ENCODE measurements at places on chromosomes 3 and 15.

GRCh38 chr3:67450153-67450552 lies 204.3 kb downstream of the SUCLG2 start:
- no peak for DNase-seq

GRCh38 chr3:162022911-162023310 lies 526.3 kb downstream of the OTOL1 start:
- DNase-seq, result no peak

GRCh38 chr3:172148241-172148640 lies 108.9 kb downstream of the FNDC3B start:
- no peak for DNase-seq

DNA sequence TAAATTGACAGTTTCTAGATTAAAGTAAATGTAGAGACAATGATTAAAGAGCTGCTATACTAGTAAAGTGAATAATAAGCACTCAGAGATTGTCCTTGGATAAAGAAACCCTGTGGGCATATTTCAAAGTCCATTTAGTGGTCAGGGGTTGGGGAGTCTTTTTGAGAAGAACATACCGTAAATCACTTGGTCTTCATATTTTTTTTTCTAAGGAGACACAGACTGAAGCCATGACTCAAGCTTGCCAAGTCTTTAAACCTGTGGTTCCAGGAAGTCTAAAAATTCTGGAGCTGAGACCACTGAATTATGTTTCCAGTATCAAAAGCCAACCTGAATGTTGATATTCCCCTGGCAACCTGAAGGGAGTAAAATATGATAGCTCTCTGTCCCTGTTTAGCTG lies 171.0 kb downstream of the TPRG1 start:
- DNase-seq, result no peak

DNA sequence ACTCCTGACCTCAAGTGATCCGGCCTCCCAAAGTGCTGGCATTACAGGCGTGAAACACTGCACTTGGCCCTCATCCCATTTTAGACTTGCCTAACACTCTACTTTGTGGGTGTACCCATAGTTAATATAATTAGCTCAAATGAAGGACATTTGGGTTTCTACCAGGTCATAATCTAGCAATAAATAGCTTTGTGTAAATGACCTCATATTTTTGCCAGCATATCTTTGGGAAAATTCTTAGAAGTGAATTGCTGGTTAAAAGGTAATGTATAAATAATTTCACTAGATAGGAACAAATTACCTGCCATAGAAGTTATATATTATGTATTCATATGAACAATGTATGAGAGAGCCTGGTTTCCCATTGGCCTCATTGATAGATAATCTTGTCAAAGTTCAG lies 206.0 kb downstream of the DIPK2A start:
- DNase-seq, result no peak

GRCh38 chr3:143786219-143787191 lies 61.8 kb downstream of the SLC9A9 start:
- no peak for DNase-seq

DNA sequence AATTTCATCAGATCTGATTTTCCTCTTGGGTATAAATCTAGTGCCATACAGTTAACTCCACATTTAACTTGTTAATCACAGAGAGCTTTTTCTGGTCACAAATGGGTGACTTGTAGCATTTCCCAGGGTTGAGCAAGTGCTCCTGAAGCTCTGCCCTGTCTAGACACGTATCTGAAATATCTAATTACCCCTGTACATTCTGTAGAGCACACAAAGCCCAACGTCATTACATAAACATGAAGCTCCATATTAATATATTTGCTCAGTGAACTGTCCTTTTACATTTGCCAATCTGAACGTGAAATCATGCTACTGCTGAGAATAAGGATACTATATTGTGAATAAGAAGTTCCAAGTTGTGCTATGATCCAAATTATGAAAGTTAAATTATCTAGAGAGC lies 49.0 kb downstream of the THBS1 start:
- DNase-seq, result peak; percentile 77

DNA sequence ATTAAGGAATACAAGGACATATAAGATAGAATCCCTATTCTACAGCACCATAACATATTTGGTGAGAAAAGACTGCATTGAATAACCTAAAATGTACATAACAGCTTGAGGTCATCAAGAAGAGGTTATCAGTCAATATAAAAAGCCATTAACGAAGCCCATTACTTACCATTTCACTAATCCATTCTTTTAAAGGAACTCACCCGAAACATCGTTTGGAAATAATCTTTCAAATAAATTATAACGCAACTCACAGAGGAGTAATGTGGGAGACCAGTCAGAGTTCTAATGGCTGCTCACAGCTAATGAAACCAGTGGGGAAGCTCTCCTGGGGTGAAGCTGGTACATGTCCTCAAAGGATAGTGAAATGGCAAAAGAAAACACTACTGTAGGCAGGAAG lies 188.4 kb downstream of the TBC1D5 start:
- DNase-seq, result no peak

- DNase-seq, result no peak
These were observed 80.3 kb downstream of the PEX5L start for GRCh38 chr3:179956416-179956830.

- DNase-seq, result peak; percentile 99
These were observed at the start of gene NCK1 for GRCh38 chr3:136861890-136862616. TSS of gene NCK1 (plus strand) at chr3:136862208. CDS start at chr3:136928002, 65,794 bp downstream.

DNA sequence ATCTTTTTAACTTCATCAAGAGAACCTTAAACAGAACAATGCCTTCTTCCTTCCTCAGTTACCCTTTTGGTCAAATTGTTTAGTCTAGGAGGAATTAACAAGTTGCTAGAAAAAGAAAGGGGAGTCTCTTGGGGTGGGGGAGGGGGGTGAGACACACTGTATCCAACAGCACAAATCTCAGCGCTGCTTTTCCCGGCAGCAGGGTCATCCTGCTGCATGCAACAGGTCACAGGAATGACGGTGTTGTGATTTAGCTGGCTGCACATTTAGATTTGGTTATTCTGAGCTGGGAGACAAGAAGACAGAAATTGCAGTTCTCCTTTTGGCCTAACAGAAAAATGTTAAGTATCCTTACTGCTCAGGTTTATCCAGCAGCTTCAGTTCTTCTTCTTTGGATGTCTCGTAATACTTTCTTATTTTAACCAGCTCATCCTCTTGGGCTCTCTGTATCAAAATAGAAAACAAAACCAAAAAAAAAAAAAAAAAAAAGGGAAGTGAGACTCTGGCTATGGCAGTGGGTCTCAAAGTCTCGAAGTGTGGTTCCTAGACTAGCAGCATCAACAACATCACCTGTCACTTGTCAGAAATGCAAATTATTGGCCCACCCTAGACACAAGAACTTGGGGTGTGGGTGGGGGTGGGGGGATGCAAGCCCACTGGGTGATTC lies 190.5 kb downstream of the GREM1 start:
- DNase-seq, result no peak

- peak; percentile 46 for DNase-seq
These were observed 2.0 kb downstream of the MECOM start for GRCh38 chr3:169661361-169662131.

- DNase-seq, result peak; percentile 41
These were observed 77.2 kb downstream of the PPP2R3A start for GRCh38 chr3:136042608-136043221.

DNA sequence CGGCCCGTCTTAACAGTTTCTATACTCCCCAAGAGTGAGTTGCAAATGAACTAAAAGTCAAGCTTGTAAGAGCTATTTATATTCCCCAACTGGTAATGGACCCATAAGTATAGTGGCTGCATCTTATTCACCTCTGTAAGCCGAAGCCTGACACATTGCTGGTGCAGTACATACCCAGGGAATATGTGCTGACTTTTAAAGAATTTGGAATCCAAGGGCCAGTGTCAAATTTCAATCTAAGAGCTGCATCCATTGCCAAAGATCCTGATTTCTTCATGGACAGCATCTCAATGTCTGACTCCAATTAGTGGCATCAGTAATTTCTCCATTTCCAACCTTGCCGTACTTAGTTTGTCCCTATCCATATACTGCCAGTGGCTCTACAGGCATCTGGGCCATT lies 42.0 kb downstream of the FRMD4B start:
- DNase-seq, result no peak

DNA sequence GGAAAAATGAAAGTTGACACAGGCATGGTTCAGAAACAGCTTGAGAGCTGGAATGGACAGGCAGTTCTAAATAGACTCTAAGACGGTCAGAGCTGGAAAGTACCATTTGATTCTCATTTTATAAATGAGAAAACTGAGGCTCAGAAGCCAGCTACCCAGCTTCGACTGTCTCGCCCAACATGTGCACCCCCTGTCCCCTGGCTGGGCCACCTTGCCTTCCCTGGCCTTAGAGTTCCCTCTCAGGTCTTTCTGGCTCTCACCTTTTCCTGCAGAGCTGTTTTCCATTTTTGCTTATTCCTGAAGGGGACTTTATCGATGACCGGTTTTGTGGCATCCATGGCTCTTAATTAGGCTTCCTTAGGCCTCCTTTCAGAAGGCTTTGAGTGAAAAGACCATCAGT lies 17.3 kb upstream of the DOCK3 start:
- no peak for DNase-seq

GRCh38 chr3:71673486-71673885 lies 51.7 kb downstream of the EIF4E3 start:
- no peak for DNase-seq

- DNase-seq, result peak; percentile 59
These were observed 28.3 kb upstream of the MASP1 start for GRCh38 chr3:187319699-187320302.

DNA sequence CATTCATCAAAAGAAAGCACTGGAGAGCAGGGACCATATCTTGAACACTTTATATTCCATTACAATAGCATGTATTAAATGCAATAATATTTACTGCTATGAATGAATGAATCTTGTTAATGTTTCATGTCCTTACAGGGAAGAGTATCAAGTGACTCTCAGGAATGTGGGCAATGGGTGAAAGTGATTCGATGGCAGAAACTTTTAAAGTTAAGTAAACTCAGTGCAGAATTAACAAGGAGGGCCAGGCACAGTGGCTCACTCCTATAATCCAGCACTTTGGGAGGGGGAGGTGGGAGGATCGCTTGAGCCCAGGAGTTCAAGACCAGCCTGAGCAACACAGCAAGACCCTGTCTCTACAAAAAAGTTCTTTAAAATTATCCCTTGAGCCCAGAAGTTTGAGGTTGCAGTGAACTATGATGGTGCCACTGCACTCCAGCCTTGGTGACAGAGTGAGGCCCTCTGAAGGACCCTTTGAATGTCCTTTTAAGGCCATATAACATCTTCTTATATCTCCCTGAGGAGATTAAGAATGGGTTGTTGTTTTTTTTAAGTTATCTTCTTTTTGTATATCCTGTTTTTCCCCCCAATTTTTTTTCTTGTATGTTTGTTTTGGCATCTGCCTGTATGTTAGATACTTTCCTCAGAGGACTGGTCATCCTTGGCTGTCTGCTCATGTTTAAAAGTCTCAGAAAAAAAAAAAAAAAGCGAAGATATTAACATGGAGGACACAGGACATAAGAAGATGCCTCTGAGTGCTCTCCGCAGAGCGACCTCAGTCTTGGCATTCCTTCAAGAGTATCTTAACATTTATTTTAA lies 9.6 kb upstream of the FSIP1 start:
- no peak for DNase-seq

DNA sequence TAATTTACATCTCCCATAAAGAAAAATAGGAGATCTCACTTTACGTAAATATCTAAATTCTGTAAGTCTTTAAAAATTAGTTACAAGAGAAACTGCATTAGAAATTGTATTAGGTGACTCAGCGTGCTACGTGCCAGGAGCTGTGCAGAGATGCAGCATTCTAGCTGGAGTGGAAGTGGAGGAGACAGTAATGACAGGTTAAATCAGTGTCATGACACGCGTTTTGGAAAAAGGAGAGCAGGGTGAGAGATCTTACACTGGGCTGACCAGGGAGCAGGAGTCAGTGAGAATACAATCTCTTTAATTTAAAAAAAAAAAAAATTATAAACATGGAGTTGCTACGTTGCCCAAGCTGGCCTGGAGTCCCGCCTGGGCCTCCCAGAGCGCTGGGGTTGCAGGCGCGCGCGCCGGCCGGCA lies 635 bp downstream of the TUBGCP5 start:
- peak; percentile 60 for DNase-seq

GRCh38 chr3:89685731-89686130 lies 578.3 kb downstream of the EPHA3 start:
- no peak for DNase-seq

DNA sequence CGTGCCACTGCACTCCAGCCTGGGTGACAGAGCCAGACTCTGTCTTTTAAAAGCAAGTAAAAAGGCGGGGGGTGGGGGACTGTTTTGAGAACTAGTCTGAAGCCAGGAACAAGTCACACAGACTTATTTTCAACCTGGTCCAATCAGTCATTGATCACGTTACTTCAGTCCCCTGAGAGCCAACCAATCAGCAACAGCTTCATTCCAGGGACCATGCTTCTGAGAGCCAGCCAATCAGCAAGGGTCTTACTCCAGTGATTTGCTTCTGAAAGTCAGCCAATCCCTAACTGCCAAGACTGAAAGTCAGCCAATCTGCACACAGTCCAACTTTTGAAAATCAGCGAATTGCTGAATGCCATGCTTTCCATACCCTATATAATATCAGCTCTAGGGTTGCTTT lies 48.6 kb upstream of the C15orf39 start:
- no peak for DNase-seq

- no peak for DNase-seq
These were observed 2.9 kb upstream of the LRRC58 start for GRCh38 chr3:120352017-120352416.

- DNase-seq, result no peak
These were observed 33.1 kb downstream of the PTX3 start for GRCh38 chr3:157469561-157470294.

GRCh38 chr15:99435877-99436541 lies 129.8 kb upstream of the MEF2A start:
- no peak for DNase-seq

DNA sequence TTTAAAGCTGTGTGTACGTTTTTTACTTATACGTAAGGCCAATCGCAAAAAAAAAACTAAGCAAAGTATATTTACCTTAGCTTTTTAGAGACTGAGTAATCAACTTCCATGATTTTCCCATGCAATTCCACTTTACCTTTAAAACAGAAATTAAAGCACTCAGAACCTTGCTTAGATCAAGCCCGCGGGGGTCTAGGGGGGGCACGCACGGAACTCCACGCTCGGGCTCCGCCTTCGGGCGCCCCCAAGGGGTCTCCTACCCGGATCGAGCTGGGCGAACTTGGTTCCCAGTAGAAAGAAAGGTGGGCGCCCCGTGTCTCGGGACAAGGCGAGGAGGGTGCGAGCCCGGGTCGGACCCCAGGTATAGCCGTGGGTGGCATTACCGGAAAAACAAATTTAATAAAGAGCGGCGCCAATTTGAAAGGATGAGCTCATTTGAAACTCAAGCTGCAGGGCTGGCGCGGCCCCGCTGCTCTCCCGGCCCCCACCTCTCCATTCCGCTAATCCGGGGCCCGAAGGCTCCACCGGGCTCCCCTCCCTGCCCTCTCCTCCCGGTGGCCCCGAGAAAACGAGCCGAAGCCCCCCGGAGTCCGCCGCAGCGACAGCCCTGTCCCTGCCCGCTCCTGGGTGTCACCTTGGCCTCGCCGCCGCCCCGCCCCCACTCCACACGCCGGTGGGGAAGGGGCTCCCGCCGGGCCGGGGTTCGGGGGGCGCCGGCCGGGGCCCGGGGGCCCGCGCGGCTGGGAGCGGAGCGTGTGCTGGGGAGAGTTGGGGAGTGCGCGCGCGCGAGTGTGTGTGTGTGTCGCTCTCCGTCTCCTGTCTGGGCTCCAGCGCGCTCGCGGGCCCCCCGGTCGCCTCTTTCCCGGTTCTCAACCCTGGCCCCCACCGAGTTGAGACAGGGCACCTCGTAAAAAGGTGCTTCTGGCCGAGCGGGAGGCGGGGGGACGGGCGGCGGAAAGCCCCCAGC lies 1.5 kb downstream of the IGF2BP2 start:
- peak; percentile 44 for DNase-seq
